ENCODE measurements at places on chromosomes 6 and 20.

DNA sequence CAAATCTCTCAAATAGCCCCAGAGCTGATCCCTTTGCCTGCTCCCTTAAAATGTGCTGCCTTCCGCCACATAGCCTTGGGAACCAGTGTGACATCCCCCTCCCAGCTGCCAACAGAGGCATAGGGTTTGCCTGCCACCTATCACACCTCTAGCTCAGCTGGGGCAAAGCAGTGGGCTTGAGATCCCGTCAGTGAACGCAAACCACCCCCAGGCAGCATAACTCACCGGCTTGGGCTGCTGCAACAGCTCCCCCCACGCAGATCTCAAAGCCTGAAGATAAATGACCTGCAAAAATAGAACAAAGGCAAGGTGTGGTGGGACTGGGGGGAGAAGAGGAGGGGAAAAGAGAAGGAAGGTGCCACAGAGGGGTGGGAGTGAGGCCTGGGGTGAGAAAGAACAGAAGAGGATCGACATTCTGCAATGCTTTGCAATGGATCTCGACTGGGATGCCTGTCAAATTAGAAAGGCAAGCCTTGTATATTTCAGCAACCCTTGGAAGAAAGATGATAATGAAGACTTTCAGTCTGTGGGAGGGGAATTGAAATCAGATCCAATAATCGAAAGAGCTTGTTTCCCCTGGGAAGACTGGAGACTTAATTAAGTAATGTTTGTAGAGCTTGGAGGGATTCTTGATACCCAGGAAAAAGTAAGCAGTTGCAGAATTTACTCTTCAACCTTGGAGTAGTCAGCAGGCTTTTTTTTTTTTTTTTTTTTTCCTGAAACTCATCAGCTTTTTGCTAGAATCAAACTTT lies 1.3 kb downstream of the PDYN start:
- DNase-seq = no peak

GRCh38 chr20:3164763-3165410 lies 5.2 kb upstream of the FASTKD5 start:
- DNase-seq = peak; percentile 13

DNA sequence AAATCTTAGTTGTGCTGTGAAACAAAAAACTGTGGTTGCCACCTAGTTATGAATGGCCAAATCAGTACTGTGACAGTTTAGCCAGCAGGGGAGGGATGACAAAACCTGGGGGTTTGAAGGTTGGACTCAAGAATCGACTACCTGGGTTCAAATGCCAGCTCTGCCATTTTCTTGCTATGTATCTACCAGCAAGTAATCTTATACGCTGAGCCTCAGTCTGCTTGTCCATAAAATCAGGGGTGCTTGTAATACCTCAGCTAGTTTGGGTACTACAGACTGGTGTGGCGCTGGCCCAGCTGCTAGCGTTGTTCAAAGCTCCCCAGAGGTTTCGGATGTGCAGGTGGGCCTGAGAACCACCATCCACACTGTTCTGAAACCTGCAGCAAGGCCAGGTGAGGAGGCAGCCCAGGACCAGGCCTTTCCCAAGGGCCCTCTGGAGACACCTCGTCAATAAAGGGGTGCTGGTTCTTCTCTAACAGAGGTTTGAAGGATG lies 40.4 kb downstream of the TRAM2 start:
- DNase-seq = no peak

DNA sequence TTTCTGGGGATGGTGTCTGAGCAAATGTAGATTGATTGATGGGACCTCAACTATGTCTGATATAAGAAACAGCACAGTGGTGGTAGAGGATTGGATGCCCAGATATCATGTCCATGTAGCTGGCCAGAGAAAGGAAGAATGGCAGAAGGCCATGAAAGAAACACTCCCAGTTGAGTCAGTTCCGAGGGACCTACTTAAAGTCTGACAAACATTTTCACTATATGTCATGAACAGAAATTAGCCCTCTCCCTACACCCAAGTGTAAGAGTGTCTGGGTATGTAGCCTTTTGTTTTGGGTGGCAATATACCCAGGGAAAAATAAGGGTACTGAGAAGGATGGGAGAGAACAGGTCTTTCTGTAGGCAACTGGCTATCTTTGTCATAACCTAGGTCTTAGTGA lies 434.2 kb downstream of the BCKDHB start:
- no peak for DNase-seq

DNA sequence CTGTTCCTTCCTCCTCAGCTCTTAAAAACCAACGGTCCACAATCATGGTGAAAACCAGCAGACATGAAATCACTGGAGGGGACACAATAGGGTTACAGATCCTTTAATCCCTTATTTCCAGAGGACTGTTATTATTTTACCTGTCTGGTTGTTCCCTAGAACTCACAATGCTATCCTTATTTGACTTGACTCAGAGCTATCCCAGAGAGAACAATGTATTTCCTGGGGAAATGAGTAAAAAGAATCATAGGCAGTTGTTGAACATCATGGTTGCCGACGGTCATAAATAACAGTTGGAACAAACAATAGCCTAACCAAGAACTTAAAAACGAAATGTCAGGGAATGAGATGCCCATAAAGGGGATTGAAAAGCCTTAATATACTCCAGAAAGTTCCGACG lies 9.3 kb downstream of the OR2H1 start:
- no peak for DNase-seq

DNA sequence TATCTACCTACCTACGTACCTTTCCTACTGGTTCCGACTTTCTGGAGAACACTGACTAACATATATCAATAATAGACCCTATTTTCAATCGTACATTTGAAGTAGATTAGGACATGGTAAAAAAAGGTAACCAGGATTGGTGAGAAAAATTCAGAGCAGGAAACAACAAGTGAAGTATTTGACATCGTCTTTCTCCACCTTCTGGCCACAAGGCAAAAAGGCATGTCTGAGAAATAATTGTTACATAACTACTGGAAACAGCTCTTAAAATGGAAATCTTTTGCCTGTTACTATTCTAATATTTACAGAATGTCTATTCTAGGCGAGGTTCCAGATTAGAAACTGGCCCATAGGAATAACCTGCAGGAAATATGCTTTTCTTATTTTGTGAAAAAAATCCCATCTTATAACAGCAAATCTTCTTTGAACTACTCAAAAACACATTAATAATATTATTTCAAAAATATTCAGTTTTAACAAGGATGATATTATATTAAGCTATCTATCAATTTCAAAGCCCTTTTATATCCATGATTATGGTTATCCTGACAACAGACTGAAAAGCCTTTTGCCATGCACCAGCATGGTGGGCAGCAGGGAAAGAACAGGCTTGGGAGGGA lies 80.8 kb downstream of the RCAN2 start:
- peak; percentile 28 for DNase-seq

DNA sequence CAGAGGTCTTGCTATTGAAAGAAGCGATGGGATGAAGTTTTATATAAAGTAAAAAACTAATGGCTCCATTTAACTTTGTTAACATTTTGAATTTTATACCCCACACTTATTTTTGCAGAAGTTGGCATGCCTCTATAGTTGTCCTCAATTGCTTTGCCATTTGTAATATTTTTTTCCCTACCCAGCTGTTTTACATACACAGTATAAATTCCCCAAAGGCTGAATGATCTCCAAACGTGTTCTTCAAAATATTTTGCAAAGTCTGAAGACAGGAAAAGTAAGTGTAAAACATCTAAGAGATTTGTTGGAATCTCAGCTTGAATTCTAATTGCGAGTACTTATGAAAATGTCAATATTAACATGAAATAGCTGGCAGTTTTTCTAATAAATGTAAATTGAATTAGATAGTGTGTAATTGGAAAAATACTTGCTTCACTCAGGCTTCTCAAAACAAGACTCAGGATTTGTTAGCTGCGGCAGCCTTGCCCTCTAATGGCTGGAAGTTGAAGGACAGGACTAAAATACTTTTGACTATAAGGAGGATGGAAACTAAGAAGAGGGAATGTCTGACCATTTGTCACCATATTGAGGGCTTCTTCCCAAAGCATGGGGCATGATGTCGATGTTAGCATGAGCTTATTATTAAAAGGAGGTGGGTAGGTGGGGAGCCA lies 226.8 kb downstream of the UST start:
- peak; percentile 52 for DNase-seq

GRCh38 chr6:105363100-105363754 lies 39.7 kb downstream of the PREP start:
- no peak for DNase-seq
